ENCODE measurements at places on chromosomes 6 and 20. TPM values are rescaled to one million over a fixed set of nuclear protein-coding genes. Genes with fewer than 3 reads are reported as not detected.

DNA sequence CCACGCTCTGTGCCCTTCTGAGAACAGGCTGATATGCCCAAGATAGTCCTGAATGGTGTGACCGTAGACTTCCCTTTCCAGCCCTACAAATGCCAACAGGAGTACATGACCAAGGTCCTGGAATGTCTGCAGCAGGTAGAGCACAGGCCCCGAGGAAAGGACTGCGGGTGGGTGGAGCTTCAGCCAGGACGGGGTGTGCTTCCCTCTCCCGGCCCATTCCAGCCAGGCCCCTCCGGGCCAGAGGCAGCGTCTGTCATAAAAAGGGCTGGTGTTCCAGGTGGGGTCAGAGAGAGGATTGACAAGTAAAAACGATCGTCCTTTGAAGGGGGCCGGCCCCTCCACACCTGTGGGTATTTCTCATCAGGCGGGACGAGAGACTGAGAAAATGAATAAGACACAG, 1.3 kb downstream of the RTEL1 start:
- DNase-seq: no peak
- H3K27me3 ChIP-seq: no peaks in the 10 kb centered on the region
- H3K27ac ChIP-seq: peak overlapping the region; percentile 82
- no peaks in the 10 kb centered on the region for H3K36me3 ChIP-seq
- peaks cover 6% of the 10 kb centered on the region for H3K4me1 ChIP-seq
- peak overlapping the region; percentile 70 for H3K4me3 ChIP-seq

Gene TNNC2
- total RNA-seq: 0.59 TPM

Gene OR2H1
- not detected for total RNA-seq

DNA sequence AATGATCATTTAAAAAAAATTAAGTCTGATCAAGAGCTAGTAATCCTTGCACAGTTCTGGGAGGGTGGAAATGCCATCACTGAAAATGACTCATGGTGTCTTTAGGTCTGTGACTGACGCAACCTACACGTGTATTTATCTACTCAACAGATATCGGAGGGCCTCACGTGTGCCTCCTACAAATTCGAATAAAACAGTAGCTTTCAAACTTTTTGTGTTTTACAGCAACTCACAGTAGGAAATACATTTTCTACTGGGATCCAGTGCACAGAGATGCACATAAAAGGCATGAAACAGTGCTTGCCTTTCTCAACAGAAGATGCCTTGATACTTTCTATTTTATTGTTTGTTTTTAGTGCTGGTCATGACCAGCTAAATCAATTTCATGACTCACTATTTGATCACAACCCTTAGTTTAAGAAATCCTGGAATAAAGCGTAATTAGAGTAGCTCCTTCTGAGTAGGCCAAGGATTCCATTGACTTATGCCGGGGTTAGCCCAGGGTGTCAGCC, 210.0 kb upstream of the SNX9 start:
- H3K27ac ChIP-seq: peak overlapping the region; percentile 84
- H3K4me1 ChIP-seq: peaks cover 6% of the 10 kb centered on the region
- no peaks in the 10 kb centered on the region for H3K36me3 ChIP-seq
- no peak overlapping the region for H3K4me3 ChIP-seq
- H3K27me3 ChIP-seq: no peaks in the 10 kb centered on the region

Gene KCNQ2
- total RNA-seq: 4.9 TPM

Gene SPTLC3
- 0.51 TPM for total RNA-seq

GRCh38 chr6:157879034-157879872, 56.2 kb downstream of the SNX9 start:
- H3K27ac ChIP-seq: no peak overlapping the region
- no peaks in the 10 kb centered on the region for H3K4me1 ChIP-seq
- no peak for DNase-seq
- no peak overlapping the region for H3K4me3 ChIP-seq
- no peaks in the 10 kb centered on the region for H3K27me3 ChIP-seq

GRCh38 chr6:157134402-157135047, 188.8 kb downstream of the TMEM242 start:
- no peak overlapping the region for H3K4me3 ChIP-seq
- no peak for DNase-seq
- no peaks in the 10 kb centered on the region for H3K27me3 ChIP-seq
- no peaks in the 10 kb centered on the region for H3K4me1 ChIP-seq
- H3K27ac ChIP-seq: peak overlapping the region; percentile 64
- no peaks in the 10 kb centered on the region for H3K36me3 ChIP-seq

DNA sequence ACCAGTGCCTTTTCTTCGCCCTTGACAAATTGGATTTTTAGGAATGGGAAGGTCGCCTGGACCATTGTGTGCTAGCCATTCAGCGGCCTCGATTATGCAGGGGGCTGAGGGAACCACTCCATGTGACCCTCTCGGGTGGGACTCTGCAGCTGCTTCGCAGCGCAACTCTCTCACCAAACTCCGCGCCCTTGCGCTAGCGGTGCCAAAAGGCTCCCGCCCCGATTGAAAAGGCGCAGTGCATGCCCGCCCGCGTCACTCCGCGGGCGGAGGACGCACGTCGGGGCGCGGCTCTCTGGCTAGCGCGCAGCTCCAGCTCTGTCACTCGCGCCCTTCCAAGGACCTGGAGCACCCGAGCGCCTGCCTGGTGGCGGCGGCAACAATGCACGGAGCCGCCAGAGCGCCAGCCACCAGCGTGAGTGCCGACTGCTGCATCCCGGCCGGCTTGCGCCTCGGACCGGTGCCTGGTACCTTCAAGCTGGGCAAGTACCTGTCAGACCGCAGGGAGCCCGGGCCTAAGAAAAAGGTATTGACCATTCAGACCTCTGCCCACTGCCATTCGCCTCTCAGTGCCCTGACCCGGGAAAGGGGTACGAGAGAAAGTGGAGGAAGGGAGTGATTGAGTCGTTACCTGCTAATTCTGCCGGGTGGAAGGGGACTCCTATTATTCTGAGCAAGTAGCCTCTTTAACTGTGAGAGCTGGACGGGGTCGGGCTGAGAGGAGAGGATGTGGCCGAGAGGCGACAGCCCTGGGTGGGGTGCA, at the start of gene PRDM13:
PRDM13 (plus strand) TSS at position 178 of the 760 bp plus-strand sequence; CDS start at position 380, 202 bp downstream.
- no peaks in the 10 kb centered on the region for H3K36me3 ChIP-seq
- peaks cover 18% of the 10 kb centered on the region for H3K4me1 ChIP-seq

DNA sequence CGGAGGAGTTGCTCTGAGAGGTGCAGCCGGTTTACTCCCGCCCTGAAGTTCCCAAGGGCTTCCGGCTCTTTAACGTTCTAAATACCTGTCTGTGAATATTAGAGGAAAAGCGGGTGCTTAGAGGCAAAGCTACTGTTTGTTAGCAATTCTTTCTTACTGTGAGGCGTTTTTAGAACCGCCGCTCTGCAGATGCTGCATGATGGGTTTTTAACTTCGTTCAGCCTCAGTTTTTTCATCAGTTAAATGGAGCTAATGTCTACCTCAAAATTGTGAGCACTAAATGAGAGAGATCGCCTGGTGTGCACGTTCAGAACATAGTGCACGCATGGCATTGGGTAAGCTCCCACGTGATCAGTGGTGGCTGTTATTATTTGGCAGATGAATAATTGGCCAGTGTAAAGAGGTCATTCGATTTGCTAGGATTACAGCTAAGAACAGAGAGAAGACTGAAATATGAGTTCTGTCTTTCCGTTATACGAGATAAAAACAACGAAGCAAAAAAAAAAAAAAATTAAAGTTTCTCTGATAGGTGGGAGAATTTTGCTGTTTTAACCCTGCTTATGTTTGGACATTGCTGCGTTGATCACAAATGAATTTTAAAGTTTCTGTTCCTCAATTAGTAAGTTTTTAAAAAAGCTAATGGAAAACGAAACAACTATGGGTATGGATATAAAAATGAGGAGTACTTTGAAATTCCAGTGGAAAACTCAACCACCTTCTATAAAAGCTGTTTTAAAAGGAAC, 660 bp upstream of the TFB1M start:
- peak overlapping the region; percentile 70 for H3K4me3 ChIP-seq
- H3K36me3 ChIP-seq: no peaks in the 10 kb centered on the region
- peak; percentile 36 for DNase-seq

DNA sequence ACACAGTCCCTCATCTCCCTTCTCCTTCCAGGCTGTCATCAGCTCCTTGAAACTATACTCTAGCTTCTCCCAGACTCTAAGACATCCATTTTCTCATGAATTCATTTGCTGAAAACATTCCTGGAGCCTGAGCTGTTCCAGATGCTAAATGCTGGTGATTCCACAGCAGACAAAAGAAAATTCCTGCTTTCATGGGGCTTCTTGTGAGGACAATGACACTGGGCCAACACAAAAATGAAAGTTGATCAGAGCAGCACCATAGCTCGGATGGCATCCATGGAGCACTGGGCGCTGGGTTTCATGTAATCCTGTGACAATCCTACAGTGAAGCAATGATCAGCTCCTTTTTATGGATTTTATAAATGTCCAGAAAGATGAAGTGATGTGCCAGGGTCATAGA, 47.4 kb upstream of the STX16 start:
- peak overlapping the region; percentile 16 for H3K27ac ChIP-seq
- no peak for DNase-seq
- H3K27me3 ChIP-seq: no peaks in the 10 kb centered on the region
- no peaks in the 10 kb centered on the region for H3K36me3 ChIP-seq
- no peak overlapping the region for H3K4me3 ChIP-seq

DNA sequence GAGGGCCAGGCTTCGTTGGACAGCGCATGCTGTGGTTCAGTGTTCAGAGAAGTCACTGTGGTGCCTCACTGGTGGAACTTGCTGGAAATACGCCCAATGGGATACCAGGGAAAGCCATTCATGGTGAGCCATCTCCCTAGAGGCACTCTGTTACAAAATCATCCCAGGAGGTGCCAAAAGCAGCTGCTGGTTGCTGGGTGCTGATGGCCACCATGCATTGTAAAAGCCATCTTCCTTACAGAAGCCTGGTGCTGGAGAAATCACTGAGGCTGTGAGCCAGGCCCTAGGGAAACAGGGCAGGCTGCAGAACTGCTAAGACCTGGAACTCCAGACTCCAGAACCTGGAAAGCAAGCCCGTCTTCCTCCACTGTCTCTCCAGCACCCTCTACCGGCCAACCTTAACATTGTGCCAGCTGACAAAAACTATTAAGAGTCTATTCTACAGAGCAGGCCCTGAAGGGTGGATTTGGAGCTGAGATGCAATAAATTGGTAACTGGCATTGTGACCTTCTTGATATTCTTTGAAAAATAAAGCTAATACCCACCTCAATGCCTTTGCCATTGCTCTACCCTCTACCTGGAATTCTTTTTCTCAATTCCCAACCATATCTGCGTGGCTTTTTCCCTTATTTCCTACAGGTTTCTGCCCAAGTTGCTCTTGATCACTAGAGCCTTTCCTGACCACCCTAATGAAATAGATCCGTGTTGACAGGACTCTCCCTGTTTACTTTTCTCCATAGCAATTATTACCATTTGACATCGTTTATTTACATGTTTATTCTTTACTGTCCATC, 18.5 kb downstream of the SNRPB start:
- DNase-seq: peak; percentile 48
- H3K4me3 ChIP-seq: no peak overlapping the region
- H3K36me3 ChIP-seq: no peaks in the 10 kb centered on the region

Gene ID1
- total RNA-seq: 364 TPM

Gene MAP1LC3A
- 26.8 TPM for total RNA-seq

Gene UNC5CL
- not detected for total RNA-seq

Gene FOXO3
- 63.3 TPM for total RNA-seq

DNA sequence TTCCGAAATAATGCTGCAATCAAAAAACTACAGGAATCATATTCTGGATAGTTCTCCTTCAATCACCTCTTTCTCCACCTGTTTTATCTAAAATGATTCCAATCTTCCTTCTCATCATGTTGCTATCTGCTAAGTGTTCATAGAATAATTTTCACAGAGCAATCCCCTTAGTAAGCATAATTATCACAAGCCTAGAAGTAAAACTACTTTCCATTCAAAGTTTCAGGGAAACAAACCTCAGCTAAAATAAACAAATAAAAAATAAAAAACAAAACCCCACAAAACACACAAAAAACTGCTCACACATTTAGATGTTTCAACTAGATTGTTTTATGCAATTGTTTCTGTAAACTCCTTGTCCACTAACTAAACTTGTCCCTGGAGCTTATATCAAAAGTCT, 291.2 kb downstream of the PHACTR1 start:
- no peaks in the 10 kb centered on the region for H3K27me3 ChIP-seq

DNA sequence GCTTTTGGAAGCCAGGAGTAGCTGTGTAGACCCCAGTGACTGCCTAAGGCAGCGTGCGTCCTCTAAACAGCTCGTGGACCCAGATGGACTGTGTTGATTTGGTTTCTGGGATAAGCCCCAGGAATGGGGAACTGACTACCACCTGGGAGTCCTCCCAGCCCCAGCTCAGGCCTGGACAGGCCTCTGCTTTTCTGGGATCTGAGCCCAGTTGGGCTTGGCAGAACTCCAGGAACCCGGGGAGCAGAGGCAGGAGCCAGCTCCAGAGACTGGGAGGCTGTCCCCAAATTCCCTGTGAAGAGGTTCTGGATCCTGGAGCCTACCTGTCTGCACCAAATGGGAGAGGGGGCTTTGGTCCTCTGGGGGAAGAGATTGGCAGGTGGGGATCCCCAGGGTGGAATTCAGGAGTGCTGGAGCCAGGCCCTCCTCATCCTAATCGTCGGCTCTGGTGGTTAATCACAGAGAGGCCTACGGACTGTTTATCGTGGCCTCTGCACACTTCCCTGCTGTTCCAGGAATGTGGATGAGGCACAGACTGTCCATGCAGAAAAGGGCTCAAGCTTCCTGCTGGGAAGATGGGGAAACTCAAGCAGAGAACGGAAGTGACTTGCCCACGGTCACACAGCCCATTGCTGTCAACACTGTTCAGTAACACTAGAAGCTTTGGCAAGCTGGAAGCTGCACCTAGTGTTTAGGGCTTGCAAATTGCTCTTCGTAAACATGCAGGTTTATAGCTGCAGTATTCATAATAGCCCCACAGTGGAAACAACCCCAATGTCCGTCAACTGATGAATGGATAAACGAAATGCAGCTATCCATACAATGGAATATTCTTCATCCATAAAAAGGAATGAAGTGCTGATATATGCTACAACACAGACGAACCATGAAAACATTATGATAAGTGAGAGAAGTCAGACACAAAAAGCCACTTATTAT, 100.6 kb downstream of the KCNB1 start:
- peaks cover 5% of the 10 kb centered on the region for H3K4me1 ChIP-seq
- no peaks in the 10 kb centered on the region for H3K27me3 ChIP-seq
- peak overlapping the region; percentile 91 for H3K27ac ChIP-seq
- no peak overlapping the region for H3K4me3 ChIP-seq
- no peaks in the 10 kb centered on the region for H3K36me3 ChIP-seq
- peak; percentile 92 for DNase-seq

Gene NXT1
- total RNA-seq: 37.0 TPM

Gene HCK
- total RNA-seq: 7.0 TPM
